ENCODE measurements at places on chromosomes 1 and 21. TPM values are rescaled to one million over a fixed set of nuclear protein-coding genes. Genes with fewer than 3 reads are reported as not detected.
A peak's percentile ranks its signal among the peaks of the same experiment; 100 is the strongest.

DNA sequence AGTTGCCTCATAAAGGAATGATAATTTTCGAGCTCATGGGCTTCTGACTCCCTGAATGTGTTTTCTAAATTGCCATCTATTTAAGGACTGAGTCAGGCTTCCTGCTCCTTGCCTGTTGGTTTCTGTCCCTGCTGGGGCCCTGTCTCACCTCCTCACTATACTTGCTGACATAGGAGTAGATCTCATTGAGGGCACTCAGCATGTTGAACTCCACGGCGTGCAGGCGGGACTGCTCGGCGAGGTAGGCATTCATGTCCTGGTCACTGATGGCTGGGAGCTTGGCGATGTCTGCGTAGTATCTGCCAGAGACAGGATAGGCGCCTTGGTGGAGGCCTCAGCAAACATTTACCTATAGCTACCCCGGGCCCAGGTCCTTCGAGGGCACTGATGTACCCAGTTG, 116.9 kb upstream of the CD34 start:
- DNase-seq: no peak

DNA sequence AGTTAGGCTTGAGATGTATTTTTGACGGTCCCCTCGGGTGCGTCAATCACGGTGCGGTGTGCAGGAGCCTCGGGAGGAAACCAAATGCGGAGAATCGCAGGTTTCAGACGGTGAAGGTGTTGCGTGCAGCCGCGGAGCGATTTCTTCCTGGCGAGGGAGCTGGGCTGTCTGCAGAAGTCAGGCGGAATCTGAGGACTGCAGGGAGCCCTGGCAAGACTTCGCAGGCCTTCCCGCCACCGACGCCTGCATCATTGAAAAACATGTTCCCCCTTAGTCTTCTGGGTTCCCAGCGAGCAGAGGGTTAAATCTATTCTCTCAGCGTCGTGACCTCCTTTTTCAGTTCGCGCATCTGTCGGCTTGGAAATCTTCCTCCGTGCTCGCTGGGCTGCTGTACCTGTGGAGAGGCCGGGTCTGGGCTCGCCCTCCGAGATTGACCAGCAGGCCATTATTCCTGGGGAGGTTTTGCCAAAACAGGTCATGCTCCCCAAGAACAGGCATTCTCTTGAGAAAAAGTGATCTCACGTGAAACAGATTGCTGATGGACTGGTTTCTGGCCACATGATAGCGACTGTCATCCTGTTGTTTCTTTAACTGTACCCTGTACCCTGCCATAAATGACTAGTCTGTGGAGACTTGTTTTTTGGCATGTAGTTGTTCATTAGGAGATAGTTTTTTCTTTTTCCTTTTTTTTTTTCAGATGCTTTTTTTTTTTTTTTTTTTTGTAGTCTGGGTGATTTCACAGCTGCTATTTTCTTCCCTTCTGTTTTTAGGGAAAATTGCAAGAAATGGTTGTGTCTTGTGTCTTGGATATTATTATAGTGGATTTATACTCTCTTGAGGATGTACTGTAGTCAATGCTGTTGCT, 894 bp downstream of the EPB41 start:
- peak; percentile 62 for DNase-seq

DNA sequence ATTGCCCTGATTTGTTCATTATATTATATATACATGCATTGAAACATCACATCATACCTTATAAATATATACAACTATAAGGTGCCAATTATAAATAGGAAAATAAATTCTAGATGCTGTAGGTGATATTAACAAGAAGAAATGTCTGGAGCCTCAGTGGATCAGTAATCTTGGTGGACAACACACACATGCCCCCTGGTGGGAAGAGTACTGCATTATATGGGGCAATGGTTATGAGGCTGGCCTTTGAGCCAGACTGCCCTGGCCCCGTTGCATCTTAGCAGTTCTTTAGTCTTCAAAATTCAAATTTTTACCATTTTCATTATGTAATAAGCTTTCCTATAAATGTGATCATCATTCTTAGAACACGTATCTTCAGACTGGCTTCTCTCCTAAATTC, 335.0 kb upstream of the GREM2 start:
- DNase-seq: peak; percentile 61

Gene OR6N1
- not detected for total RNA-seq

DNA sequence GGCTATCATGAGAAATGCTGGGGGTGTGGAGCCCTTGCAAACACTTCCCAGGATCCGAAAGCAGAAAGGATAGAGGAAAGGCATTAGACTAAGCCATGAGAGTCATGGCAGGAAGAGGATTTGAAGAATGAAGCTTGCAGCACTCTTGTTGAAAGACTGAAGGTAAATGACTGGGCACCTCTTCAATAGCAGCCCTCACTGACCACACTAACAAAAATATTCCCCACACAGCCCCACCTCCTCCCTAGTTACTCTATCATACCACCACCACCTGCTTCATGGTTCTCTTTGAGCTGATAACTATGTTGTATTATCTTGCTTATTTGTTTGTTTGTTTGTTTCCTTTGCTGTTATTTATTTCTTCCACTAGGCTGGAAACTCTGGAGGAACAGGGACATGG, 13.2 kb upstream of the ATP1A1 start:
- DNase-seq: peak; percentile 53

- DNase-seq: peak; percentile 55
Measured at GRCh38 chr1:193229136-193229535, 42.7 kb upstream of the B3GALT2 start.
